ENCODE measurements at places on chromosomes 12 and 14. TPM values are rescaled to one million over a fixed set of nuclear protein-coding genes. Genes with fewer than 3 reads are reported as not detected.

GRCh38 chr14:105485739-105486162, 935 bp upstream of the CRIP1 start:
- H3K27ac ChIP-seq, result no peak overlapping the region
- peaks cover 56% of the 10 kb centered on the region for H3K27me3 ChIP-seq
- H3K4me1 ChIP-seq, result peaks cover 32% of the 10 kb centered on the region
- no peaks in the 10 kb centered on the region for H3K36me3 ChIP-seq

- no peaks in the 10 kb centered on the region for H3K4me1 ChIP-seq
- no peaks in the 10 kb centered on the region for H3K27me3 ChIP-seq
- H3K36me3 ChIP-seq, result no peaks in the 10 kb centered on the region
- no peak overlapping the region for H3K4me3 ChIP-seq
- no peak for DNase-seq
- H3K27ac ChIP-seq, result no peak overlapping the region
Observed at GRCh38 chr12:5817246-5817645, 127.8 kb downstream of the ANO2 start.

DNA sequence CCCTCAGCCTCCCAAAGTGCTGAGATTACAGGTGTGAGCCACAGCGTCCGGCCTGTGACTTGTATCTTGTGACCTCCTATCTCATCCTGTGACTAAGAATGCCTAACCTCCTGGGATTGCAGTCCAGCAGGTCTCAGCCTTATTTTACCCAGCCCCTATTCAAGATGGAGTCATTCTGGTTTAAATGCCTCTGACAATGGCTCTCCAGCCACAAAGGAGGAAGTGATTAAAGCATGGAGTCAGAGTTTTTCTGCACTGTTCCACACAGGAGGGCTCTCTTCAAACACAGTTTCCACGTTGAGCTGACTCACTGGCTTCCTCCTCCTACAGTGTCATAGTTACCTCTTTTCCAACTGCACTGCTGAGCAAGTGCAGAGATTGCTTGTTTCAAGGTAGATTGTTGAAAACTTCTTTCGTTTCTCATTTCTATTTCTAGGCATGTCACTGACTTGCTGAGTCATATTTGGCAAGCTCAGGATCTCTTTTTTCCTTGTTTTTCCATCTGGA, 383.8 kb downstream of the PCNX1 start:
- no peak for DNase-seq
- H3K4me3 ChIP-seq, result no peak overlapping the region
- H3K4me1 ChIP-seq, result no peaks in the 10 kb centered on the region
- H3K27ac ChIP-seq, result no peak overlapping the region
- no peaks in the 10 kb centered on the region for H3K27me3 ChIP-seq

DNA sequence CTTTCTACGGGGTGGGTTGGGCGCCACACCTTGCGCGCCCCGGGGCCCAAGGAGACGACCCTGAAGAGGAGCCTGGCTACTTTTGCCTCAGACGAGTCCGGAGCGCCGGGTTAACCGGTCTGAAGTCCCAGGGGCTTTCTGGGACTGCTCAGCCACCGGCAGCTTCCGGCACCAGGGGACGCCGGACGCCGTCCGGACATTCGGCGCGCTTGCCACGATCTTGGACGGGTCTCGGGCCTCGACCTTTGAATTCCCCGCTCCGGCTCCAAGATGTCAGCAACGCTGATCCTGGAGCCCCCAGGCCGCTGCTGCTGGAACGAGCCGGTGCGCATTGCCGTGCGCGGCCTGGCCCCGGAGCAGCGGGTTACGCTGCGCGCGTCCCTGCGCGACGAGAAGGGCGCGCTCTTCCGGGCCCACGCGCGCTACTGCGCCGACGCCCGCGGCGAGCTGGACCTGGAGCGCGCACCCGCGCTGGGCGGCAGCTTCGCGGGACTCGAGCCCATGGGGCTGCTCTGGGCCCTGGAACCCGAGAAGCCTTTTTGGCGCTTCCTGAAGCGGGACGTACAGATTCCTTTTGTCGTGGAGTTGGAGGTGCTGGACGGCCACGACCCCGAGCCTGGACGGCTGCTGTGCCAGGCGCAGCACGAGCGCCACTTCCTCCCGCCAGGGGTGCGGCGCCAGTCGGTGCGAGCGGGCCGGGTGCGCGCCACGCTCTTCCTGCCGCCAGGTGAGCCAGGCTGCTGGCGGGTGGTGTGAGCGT, at the start of gene ACOT4:
TSS of gene ACOT4 (plus strand) at position 184 of the 760 bp plus-strand sequence. CDS start at position 271, 87 bp downstream.
- no peak within 1 kb of the TSS for H3K27ac ChIP-seq
- H3K36me3 ChIP-seq, result no peaks in the 10 kb centered on the region
- H3K27me3 ChIP-seq, result peaks cover 5% of the 10 kb centered on the region
- H3K4me3 ChIP-seq, result peak within 1 kb of the TSS; percentile 51
- no peak for DNase-seq

- H3K27me3 ChIP-seq, result peaks cover 72% of the 10 kb centered on the region
- H3K36me3 ChIP-seq, result no peaks in the 10 kb centered on the region
- H3K27ac ChIP-seq, result no peak overlapping the region
- no peaks in the 10 kb centered on the region for H3K4me1 ChIP-seq
Observed at GRCh38 chr12:53747095-53747494, 4.7 kb downstream of the CISTR start.

- peaks cover 29% of the 10 kb centered on the region for H3K27me3 ChIP-seq
- H3K36me3 ChIP-seq, result no peaks in the 10 kb centered on the region
- no peak for DNase-seq
- no peaks in the 10 kb centered on the region for H3K4me1 ChIP-seq
- no peak overlapping the region for H3K27ac ChIP-seq
Observed at GRCh38 chr14:47678157-47678556, 2.8 kb upstream of the MDGA2 start.

DNA sequence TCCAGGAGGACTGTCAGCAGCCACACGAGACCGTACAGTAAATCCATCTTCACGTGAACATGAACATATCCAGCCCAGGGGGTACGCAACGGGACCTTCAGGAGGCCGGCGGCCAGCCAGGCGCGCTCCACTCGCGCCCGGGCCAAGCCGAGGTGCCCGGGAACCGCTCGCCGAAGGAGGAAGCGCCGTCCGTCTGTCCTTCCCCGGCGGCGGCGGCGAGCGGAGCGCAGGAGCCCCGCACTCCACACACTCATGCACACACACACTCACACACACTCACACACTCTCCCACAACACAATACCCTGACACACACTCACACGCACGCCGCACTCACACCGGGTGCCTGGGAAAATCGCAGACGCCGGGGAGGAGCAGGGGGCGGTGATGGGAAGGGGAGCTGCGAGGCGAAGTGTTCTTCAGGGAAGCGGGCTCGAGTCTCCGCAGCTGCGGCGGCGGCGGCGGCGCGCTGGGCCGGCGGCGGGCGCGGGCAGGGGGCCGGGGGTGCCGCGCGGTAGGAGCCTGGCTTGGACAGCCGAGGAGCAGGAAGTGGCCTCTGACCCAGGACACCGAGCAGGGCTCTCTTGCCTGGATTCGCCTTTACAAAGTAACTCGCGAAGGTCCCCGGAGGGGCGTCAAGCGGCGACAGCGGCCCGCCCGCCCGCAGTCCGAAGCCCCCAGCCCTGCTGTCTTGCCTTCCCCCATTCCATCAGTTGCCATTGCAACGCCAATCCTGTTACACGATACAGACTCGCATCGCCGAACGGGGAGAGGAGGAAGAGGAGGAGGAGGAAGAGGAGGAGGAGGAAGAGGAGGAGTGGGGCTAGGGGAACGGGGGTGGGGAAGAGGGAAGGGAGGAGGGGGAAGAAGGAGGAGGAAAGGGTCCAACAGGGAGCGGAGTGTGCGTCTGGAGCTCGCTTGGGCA, 601 bp downstream of the MDGA2 start:
- no peaks in the 10 kb centered on the region for H3K4me1 ChIP-seq
- H3K27ac ChIP-seq, result no peak overlapping the region
- peak overlapping the region; percentile 81 for H3K4me3 ChIP-seq
- H3K36me3 ChIP-seq, result no peaks in the 10 kb centered on the region
- peaks cover 52% of the 10 kb centered on the region for H3K27me3 ChIP-seq
- DNase-seq, result no peak

DNA sequence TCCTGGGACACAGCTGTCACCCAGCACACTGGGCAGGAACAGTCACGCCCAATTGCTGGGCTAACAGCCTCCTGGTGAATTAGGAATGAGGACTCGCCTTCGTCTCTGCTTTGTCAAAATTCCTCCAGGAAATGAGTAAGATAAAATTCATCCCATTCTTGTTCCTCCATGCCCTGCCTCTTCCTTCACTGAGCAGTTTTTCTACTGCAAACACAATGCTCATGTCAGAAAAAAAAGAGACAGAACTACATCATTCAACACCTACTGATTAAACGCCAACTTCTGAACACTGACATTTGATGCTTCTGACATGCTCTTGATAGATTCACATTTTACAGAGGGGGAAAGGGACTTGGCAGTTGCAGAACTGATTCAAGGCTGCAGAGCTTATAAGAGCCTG, 37.5 kb upstream of the DTX1 start:
- no peak for DNase-seq

- no peak overlapping the region for H3K27ac ChIP-seq
- no peak overlapping the region for H3K4me3 ChIP-seq
- H3K36me3 ChIP-seq, result peaks cover 9% of the 10 kb centered on the region
- no peak for DNase-seq
Observed at GRCh38 chr12:75507086-75507485, 4.3 kb downstream of the KRR1 start.

DNA sequence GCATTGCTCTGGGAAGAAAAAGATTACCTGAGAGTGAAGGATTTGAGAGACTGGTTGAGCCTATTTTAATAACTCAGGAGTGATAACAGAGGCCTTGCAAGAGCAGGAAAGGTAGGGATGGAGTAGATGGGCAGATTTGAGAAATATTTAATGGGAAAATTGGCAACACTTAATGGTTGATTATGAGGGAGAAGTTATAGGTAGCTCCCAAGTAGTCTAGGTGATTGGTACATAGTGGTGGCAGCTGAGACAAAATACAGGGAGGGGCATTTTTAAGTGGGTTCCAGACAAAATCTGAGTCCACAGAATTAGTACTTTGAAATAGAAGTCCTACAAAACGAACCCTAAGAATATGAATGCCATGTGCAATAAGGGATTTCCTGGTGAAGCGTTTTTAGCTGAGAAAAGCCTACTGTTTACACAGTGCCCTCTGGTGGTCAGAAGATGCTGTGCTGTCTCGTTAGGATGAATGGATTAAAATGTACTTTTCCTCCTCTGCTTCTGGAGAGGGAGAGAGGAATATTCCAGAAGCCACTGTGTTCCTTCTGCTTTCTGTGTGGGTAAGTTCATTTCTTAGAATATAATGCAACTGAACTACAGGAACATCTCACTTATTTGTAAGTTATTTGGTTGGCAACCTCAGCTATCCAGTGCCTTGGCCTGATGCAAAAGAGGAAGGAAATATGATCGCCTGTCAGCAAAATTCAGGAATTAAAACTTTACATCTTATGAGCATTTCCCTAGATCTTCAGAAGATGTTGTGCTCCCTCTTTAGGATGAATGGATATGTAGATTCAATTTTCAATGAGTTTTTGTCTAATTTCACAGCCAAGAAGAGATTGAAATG, 6.5 kb downstream of the ZBTB1 start:
- peaks cover 7% of the 10 kb centered on the region for H3K4me1 ChIP-seq
- H3K27me3 ChIP-seq, result no peaks in the 10 kb centered on the region
- no peaks in the 10 kb centered on the region for H3K36me3 ChIP-seq
- DNase-seq, result peak; percentile 75
- no peak overlapping the region for H3K4me3 ChIP-seq
- no peak overlapping the region for H3K27ac ChIP-seq

GRCh38 chr12:40733871-40734270, 41.6 kb downstream of the CNTN1 start:
- H3K27ac ChIP-seq, result no peak overlapping the region
- H3K4me3 ChIP-seq, result peak overlapping the region; percentile 27
- no peak for DNase-seq
- H3K27me3 ChIP-seq, result no peaks in the 10 kb centered on the region
- peaks cover 7% of the 10 kb centered on the region for H3K4me1 ChIP-seq
- no peaks in the 10 kb centered on the region for H3K36me3 ChIP-seq

GRCh38 chr12:108594-108993, 42.0 kb downstream of the IQSEC3 start:
- H3K27me3 ChIP-seq, result no peaks in the 10 kb centered on the region
- no peak for DNase-seq
- H3K36me3 ChIP-seq, result no peaks in the 10 kb centered on the region
- 0 out of 2 replicates have a peak, but pooled peaks cover 6% of the 10 kb centered on the region for H3K4me1 ChIP-seq
- H3K4me3 ChIP-seq, result no peak overlapping the region

- no peaks in the 10 kb centered on the region for H3K36me3 ChIP-seq
- H3K4me3 ChIP-seq, result no peak overlapping the region
- H3K4me1 ChIP-seq, result no peaks in the 10 kb centered on the region
- DNase-seq, result no peak
Observed at GRCh38 chr14:105861985-105862465, 335.6 kb downstream of the TMEM121 start.

- H3K36me3 ChIP-seq, result no peaks in the 10 kb centered on the region
- H3K4me1 ChIP-seq, result no peaks in the 10 kb centered on the region
- no peak overlapping the region for H3K4me3 ChIP-seq
- DNase-seq, result no peak
Observed at GRCh38 chr12:7472060-7472459, 28.1 kb upstream of the CD163L1 start.

DNA sequence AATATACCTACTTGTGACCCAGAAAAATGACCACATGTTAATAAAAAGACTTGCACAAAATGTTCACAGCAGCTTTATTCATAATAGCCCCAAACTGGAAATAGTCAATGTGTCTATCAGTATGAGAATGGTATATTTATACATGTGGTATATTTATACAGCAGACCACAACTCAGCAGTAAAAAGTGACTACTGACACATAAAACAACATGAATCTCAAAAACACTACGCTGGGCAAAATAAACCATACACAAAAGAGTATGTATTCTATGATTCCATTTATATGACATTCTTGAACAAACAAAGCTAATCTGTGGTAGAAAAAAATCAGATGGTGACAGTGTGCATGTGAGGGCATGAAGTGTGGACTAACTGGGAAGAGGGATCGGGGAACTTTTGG, 35.1 kb downstream of the ARF6 start:
- no peaks in the 10 kb centered on the region for H3K36me3 ChIP-seq
- no peak overlapping the region for H3K4me3 ChIP-seq
- no peaks in the 10 kb centered on the region for H3K27me3 ChIP-seq
- no peaks in the 10 kb centered on the region for H3K4me1 ChIP-seq

- no peaks in the 10 kb centered on the region for H3K27me3 ChIP-seq
- H3K4me3 ChIP-seq, result no peak overlapping the region
- no peak for DNase-seq
- H3K4me1 ChIP-seq, result no peaks in the 10 kb centered on the region
- no peaks in the 10 kb centered on the region for H3K36me3 ChIP-seq
Observed at GRCh38 chr14:100737526-100737925, 10.8 kb downstream of the DLK1 start.

DNA sequence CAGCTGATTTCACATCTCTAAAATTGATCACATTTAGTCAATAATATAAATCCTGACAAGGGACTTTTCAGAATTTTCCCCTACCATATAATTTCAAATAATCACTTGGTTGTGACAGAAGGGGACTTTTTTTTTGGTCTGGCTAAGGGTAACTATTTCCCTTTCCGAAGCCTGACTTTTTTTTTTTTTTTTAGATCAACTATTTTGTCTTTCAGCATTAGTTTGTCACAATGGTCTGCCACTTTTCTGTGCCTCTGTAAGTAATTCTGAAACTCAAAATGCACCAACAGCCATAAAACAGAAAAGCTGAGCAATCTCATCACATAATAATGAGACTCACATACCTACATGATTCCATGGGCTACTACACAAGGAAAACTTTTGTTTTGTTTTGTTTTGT, 266.4 kb downstream of the SSPN start:
- no peak overlapping the region for H3K27ac ChIP-seq
- no peak for DNase-seq
- no peaks in the 10 kb centered on the region for H3K4me1 ChIP-seq

- no peak overlapping the region for H3K27ac ChIP-seq
- no peaks in the 10 kb centered on the region for H3K27me3 ChIP-seq
- no peak for DNase-seq
- no peaks in the 10 kb centered on the region for H3K4me1 ChIP-seq
Observed at GRCh38 chr14:96105089-96105925, 66.1 kb downstream of the C14orf132 start.

The SALL2 gene
- total RNA-seq, result 360 TPM

The RNASE9 gene
- not detected for total RNA-seq

The OTX2 gene
- 33.9 TPM for total RNA-seq

The GPR137C gene
- 4.3 TPM for total RNA-seq

The POTEM gene
- total RNA-seq, result not detected

The CLEC2D gene
- total RNA-seq, result 6.2 TPM

The KITLG gene
- 7.8 TPM for total RNA-seq

Data from H1 (cell line).